ENCODE measurements at places on chromosomes 5 and 9.

GRCh38 chr9:91857291-91858212 is 92.5 kb downstream of the ROR2 start:
- DNase-seq, result no peak

DNA sequence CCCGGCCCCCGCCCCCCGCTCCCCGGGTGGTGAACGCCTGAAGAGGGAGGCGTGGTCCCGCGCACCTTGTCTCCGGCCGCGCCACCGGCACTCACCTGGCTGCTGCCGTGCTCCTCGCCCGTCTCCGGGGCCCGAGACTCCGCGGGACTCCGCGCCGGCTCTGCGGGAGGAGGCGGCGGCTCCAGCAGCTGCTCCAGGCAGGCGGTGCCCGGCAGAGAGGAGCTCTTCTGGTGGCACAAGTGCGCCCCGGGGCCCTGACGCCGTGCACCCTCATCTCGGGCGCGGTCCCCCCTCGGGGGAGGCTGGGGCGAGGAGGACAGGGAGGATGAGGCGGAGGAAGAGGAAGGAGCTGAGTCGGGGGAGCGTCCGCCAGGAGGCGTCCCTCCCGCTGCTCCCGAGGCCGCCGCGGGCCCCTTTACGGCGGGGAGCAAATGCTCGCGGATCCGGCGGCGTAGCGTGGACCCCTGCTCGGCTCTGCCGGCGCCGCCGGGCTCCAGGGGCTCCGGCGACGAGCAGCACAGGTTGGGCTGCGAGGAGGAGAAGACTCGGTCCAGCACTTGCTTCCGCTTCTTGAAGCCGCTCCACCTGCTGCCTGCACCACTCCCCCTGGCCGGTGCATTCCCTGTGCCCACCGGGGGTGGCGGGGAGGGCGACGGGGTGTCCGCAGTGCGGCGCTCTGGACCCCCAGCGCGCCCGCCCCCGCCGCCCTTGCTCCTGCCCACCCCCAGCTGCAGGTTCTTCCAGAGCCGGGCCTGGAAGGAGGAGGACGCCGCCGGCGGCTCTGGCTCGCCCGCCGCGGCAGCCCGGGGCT is 928 bp downstream of the MCTP1 start:
- DNase-seq, result no peak

- no peak for DNase-seq
Observed at GRCh38 chr5:76660360-76660759, 37.2 kb upstream of the F2RL2 start.

GRCh38 chr5:138963763-138964371 is 88.7 kb upstream of the LRRTM2 start:
- no peak for DNase-seq

- no peak for DNase-seq
Observed at GRCh38 chr5:136620621-136621020, 255.3 kb upstream of the TRPC7 start.

DNA sequence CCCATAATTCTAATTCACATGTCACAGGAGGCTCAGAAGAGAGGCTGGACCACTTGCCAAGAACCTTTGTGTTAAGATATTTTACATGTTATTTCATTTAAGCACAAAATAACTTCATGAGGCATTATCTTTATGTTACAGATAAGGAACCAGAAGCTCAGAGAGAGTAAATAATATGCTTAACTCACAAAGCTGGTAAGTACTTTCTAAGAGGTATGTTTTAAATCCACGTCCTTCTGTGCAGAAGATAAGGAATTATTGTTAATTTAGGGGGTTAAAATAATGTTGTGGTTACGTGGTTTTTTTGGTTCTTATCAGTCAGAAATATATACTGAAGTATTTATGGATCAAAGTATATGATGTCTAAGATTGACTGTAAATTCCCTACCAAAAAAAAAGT is 8.0 kb downstream of the STRBP start:
- no peak for DNase-seq

GRCh38 chr5:84259283-84260045 is 125.2 kb downstream of the EDIL3 start:
- no peak for DNase-seq

- no peak for DNase-seq
Observed at GRCh38 chr9:95201206-95201605, 116.3 kb downstream of the FANCC start.

- no peak for DNase-seq
Observed at GRCh38 chr5:74477761-74478160, 162.8 kb downstream of the ENC1 start.

DNA sequence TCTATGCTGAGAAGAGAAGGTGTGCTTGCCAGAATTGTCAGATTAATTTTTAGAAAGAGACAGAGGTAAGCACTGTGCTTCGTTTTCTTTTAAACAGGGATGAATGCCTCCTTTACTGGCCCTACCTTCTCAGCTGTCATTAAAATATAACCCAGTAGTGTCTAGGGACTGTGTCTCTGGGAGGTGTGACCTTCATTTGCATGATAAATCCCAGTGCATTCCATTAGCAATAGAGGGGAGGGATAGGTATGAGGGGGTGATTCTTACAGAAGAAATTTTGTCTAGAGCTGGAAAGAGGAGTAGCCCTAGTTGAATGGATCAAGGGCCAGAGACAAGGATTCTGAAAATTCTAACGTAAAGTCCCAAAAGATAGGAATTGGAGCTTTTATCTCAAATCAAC is 351.5 kb downstream of the BNC2 start:
- no peak for DNase-seq

DNA sequence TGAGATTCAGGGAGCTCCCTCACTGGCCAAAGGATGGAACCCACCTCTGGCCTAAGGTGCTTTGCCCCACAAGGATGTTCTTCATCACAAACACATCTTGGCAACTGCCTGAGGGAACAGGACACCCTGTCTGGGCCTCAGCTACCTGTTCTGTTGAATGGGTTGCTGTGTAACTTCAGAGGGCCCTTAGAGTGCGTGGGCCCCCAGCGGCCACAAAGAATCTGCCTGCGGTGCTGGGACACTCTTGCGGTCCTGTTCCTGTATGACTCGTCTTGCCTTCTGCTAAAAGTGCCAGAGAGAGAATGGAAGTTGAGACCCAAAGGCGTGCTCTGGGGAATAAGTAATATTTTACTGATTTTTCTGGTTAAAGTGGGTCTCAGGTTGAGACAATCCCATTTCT is 14.1 kb upstream of the RPL26L1 start:
- DNase-seq, result no peak

- no peak for DNase-seq
Observed at GRCh38 chr9:81613002-81613812, 76.1 kb downstream of the TLE1 start.

DNA sequence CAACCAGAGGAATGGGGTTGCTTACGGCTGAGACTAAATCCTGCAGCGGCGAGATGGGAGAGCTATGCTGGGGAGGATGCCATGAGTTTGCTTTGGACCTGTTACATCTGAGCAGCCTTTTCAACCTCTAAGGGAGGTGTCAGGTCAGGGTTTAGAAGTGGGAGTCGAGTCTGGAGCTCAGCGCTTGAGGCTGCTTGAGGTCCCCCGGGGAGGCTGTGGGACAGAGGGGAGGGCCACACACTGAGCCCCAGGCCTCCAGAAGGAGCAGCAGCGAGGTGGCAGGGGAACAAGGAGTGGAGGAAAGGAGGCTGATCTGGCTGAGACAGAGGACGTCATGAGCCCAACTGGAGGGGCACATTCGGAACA is 1.9 kb upstream of the QSOX2 start:
- no peak for DNase-seq

DNA sequence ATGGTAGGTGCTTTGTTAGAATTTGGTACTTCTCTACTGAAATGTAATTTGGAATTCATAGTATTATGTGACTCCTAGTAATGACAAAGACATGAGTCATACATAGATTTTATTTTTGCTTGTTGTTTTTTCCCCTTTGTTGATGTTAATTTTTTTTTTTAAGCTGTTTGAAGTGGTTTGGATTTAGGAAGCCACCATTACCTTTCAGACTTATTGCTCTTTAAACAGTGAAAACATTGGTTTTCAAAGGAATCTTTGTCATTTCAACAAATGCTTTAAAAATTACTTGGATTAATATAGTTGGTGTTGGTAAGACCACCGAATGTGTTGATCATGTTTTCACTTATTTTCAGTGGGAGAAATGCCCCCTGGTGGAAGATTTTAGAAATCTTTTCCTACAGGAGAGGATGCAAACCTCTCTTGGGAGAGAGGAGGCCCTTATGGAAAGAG is 170.1 kb upstream of the PITX1 start:
- DNase-seq, result no peak

DNA sequence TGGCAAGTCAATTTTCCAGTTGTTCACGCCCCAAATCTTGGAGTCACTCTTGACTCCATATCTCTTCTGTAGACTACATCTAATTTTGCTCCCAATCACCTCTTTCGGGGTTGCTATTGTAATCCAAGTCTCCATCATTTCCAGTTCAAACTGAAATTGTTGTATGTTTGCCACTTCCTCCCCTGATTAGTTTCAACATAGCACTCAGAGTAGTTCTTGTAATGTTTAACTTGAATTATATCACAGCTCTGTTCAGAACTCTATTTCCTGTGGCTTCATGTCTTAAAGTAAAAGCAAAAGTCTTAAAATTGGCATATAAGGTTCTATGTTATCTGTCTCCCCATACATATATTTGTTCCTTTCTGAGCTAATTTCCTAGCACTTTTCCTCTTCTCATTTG is 348.5 kb upstream of the RIOK2 start:
- DNase-seq, result no peak

DNA sequence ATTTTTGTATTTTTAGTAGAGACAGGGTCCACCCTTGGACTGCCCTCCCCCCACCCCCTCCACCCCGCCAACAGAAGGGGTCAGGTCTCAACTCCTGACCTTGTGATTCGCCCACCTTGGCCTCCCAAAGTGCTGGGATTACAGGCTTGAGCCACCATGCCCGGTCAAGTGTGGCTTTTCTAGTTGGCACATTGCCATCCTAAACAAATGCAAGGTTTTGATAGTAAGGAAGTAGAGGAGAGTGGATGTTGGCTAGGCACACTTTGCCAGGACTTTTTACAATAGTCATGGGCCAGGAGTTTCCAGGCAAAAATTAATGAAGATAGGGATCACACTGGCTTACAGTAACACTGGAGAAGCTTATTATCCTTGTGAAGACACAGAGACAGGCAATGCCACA is 62.4 kb downstream of the GALNT12 start:
- DNase-seq, result no peak

DNA sequence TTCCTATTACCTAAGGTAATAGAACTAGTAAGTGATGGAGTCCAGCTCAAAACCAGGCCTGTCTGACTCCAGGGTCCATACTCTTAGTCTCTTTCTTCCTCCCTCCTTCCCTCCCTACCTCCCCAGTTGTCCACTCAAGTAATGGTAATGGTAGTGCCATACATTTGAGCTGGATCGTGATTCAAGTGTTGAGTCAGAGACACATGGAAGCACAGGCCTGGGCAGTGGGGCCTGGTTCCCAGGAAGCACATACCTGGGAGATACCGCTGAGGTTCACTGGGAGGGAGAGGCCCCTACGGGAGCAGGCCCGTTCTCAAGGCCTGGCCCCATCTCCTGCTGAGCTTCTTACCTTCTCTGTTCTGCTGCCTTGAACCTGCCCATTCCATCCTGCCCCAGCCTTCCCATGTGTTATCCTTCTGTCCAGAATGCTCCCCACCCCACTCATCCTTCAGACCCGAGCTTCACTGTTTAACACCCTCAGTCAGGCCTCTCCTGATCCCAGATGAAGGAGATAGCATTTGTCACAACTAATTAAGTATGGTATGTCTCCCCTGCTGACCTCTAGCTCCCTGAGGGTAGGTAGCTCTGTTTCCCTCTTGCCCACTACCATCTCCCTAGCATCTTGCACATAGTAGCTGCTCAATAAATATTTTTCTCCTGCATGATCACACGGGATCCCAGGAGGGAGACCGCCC is 13.8 kb downstream of the URM1 start:
- DNase-seq, result no peak

DNA sequence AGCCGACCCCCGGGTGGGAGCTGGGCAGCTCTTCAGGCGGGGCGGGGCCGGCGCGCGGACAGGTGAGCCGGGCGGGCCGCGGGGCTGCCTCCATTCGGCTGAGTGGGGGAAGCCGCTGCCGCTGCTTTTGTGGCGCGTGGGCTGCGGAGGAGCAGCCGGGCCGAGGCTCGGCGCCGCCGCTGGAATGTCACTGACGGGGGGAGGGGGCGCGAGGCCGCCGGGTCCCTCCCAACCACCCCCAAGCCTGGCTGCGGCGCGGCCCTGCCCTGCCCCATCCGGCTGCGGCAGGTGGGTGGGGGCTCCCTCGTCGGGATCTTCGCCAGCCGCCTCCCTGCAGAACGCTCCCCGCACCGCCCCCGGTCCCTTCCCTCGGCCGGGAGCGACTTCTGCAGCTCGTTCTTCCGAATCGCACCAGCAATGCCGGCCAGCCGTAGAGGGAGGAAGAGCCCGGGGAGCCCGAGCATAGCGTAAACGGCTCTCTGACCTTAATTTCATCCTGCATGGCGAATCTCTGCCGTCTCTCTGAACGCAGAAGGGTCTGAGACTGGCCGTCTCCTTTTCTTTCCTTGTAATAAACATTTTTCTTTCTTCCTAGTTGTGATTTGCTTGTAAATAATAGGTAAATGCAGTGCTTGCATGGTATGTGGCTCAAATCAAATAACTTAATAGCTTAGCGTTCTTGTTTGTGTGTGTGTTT is 505 bp downstream of the SPTAN1 start:
- DNase-seq, result peak; percentile 66

- no peak for DNase-seq
Observed at GRCh38 chr9:13131416-13131815, 148.1 kb downstream of the MPDZ start.

GRCh38 chr5:124395926-124396325 is 350.5 kb downstream of the ZNF608 start:
- DNase-seq, result no peak

- DNase-seq, result no peak
Observed at GRCh38 chr5:17222664-17223063, 5.2 kb downstream of the BASP1 start.

GRCh38 chr5:14726066-14726838 is 61.7 kb downstream of the OTULIN start:
- DNase-seq, result no peak

DNA sequence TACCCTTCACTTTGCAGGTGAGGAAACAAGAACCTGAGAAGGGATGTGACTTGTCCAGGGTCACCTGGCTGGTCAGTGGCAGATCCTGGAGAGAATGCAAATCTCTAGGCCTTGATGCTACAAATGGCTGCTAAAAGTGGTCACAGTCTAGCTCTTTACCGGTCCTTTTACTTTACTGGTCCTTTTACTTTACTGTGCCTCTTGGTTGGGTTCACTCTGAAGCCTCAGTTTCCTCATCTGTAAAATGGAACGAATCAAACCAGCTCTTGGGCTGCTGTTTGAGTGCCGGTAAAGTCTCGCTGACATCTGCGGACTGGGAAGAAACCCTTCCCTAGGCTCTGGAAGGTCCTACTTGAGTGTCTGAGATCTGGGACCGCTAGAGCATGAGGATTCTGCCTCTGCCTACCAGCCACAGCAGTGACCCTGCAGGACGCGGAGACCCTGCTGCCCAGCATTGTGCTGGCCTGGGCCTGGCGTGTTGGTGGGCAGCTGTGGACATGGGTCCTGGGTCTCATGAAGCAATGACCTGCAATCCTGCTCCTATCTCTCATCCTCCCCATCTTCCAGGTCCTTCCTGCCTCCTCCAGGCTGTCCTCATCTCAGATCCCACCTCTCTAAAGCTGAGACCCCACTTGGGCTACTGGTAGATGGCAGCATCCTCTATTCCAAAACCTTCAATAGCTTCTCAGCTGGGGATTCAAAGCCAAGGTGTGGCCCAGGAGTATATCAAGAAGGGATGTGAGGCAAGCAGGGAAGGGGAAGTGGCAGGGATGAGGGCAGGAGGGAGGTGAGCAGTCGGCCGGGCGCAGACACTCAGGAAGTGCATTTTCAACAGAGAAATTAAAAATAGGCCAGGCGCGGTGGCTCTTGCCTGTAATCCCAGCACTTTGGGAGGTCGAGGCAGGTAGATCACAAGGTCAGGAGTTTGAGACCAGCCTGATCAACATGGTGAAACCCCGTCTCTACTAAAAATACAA is 13.3 kb downstream of the CORO2A start:
- no peak for DNase-seq
